Adrenal gland (tissue), 19 donors: ENCODE measurements at places on chromosomes 13 and 19. TPM values are rescaled to one million over a fixed set of nuclear protein-coding genes. Genes with fewer than 3 reads are reported as not detected.

KLK14 gene
- 0.81 TPM for polyA plus RNA-seq

CPB2 gene
- not detected for polyA plus RNA-seq

ISOC2 gene
- polyA plus RNA-seq: 119 TPM

POGLUT2 gene
- polyA plus RNA-seq: 1.8 TPM

MRPL4 gene
- polyA plus RNA-seq: 56.4 TPM

MATK gene
- polyA plus RNA-seq: 20.7 TPM

CLEC17A gene
- polyA plus RNA-seq: not detected

SLC8A2 gene
- 0.74 TPM for polyA plus RNA-seq

TRPM4 gene
- polyA plus RNA-seq: 20.6 TPM

PTPRH gene
- polyA plus RNA-seq: 54.9 TPM

APOE gene
- polyA plus RNA-seq: 569 TPM

CADM4 gene
- polyA plus RNA-seq: 92.7 TPM

NCCRP1 gene
- polyA plus RNA-seq: not detected

CD22 gene
- polyA plus RNA-seq: 6.4 TPM

NLRP9 gene
- polyA plus RNA-seq: not detected

MIA gene
- 8.3 TPM for polyA plus RNA-seq

HMG20B gene
- 18.1 TPM for polyA plus RNA-seq

FBN3 gene
- 0.64 TPM for polyA plus RNA-seq

SULT2A1 gene
- polyA plus RNA-seq: 221 TPM

LGI4 gene
- 19.5 TPM for polyA plus RNA-seq

GZMM gene
- 1.9 TPM for polyA plus RNA-seq

ZNF615 gene
- 6.3 TPM for polyA plus RNA-seq

TNNT1 gene
- 2.5 TPM for polyA plus RNA-seq

CAMSAP3 gene
- polyA plus RNA-seq: 1.7 TPM

LRRC8E gene
- polyA plus RNA-seq: 11.4 TPM

LILRB2 gene
- polyA plus RNA-seq: 10.7 TPM

WIZ gene
- polyA plus RNA-seq: 48.1 TPM
